ENCODE measurements at places on chromosomes 5 and 9.

DNA sequence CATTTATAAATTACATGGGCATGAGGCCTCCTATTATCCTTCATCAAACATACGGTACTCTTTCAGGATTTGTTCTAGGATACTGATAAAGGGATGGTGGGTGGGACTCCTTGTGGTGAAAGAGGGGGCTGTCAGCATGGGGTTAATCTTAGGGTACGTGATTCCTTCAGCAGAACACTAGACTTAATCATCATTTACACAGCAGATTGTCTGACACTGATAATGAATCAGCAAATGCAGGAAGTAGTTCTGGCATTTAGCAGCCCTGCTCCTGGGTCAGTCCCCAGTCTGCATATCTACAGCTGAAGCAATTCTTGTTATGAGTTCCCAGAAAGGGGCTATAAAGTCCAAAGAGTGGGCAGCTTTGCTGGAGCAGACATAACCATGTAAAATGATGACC lies 384.6 kb downstream of the SPOCK1 start:
- DNase-seq = no peak

GRCh38 chr9:136140046-136140445 lies 21.4 kb upstream of the TMEM250 start:
- DNase-seq = no peak

GRCh38 chr5:137595396-137596079 lies 96.4 kb upstream of the SPOCK1 start:
- DNase-seq = no peak

- no peak for DNase-seq
These were observed 38.1 kb downstream of the ANGPTL2 start for GRCh38 chr9:127084076-127085039.

DNA sequence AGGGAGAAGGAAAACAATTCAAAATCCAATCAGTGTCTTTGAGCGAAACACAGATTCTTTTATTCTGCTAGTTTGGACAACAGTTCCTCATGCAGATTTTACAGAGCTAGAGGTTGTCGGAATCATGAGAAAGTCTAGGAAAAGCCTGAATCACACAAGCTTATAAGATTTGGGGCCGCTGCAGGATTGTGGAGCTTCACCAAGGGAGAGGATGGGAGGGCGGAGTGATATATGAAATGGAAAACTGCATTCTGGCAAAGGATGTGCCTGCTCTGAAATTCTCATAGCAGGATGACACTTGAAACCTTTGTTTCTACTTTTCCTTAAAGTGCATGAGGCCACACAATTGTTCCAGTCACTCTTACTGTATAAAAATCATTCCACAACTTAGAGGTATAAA lies 134.3 kb downstream of the OR2K2 start:
- DNase-seq = no peak

GRCh38 chr5:93053825-93054224 lies 527.2 kb downstream of the NR2F1-AS1 start:
- no peak for DNase-seq

- no peak for DNase-seq
These were observed 89.9 kb downstream of the HSPA4 start for GRCh38 chr5:133141746-133142145.

GRCh38 chr9:101265261-101265660 lies 119.5 kb downstream of the BAAT start:
- no peak for DNase-seq

- DNase-seq = no peak
These were observed 60.2 kb downstream of the PPARGC1B start for GRCh38 chr5:149790276-149790675.

GRCh38 chr5:24385070-24385469 lies 259.7 kb downstream of the CDH10 start:
- no peak for DNase-seq

GRCh38 chr9:134621558-134622110 lies 20.0 kb upstream of the COL5A1 start:
- no peak for DNase-seq

- no peak for DNase-seq
These were observed 73.5 kb downstream of the MTAP start for GRCh38 chr9:21875893-21876292.

- no peak for DNase-seq
These were observed 601 bp downstream of the FBXO38 start for GRCh38 chr5:148384380-148384737.

GRCh38 chr5:132821791-132822190 lies 8.7 kb downstream of the SHROOM1 start:
- DNase-seq = no peak

DNA sequence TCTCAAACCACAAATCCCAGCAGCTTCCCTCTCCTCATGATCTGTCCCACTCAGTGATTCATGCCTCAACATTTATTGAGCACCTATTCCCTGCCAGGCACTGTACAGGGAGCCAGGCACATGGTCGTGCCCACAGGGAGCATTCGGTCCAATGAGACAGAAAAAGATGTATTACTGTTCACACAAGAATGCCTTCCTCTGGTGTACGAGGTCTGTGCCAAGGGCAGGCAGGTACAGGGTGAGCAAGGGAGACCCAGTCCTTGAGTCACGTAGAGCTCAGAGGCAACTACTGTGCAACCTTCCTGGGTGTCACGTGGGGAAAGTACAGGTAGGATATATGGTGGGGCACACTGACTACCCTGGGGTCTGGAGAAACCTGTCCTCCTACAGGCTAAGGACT lies 4.6 kb downstream of the CNTFR start:
- no peak for DNase-seq

DNA sequence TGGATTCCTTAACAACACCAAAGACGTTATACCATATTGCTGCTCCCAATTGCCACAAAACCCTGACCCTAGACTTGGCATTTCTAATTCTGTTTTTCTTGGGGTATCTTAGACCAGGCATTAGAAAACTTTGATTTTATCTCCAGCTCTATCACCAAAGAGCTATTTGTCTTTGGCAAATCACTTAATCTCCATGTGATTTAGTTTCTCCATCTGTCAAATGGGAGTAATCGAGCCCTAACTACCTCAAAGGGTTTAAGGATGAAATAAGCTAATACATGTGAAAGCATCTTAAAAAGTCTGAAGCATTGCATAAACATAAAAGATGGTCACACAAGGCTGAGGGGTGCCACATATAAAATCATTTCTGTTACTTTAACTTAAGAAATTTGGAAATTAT lies 60.6 kb downstream of the FYB1 start:
- DNase-seq = no peak

GRCh38 chr9:33852216-33852826 lies 35.4 kb downstream of the UBE2R2 start:
- DNase-seq = peak; percentile 44

- DNase-seq = no peak
These were observed 205.9 kb downstream of the TRIO start for GRCh38 chr5:14349029-14349428.

Data from CD4-positive, alpha-beta T cell treated with Interleukin-6 at 100 ng/mL for 8 hours (primary cell).